Fibroblast of villous mesenchyme (primary cell): ENCODE measurements at places on chromosomes 5 and 9. TPM values are rescaled to one million over a fixed set of nuclear protein-coding genes. Genes with fewer than 3 reads are reported as not detected.

Gene CDH9
- total RNA-seq: not detected in 2 replicates

Gene PAEP
- total RNA-seq: not detected in 2 replicates

Gene MVB12B
- 3.5 and 4.8 TPM in 2 replicates for total RNA-seq

Gene MZB1
- under 0.01 and 0.43 TPM in 2 replicates for total RNA-seq

Gene TCERG1
- 56.7 and 71.7 TPM in 2 replicates for total RNA-seq

Gene TXNDC8
- not detected in 2 replicates for total RNA-seq

Gene CKMT2
- 0.43 and 0.97 TPM in 2 replicates for total RNA-seq

Gene PLPP7
- 8.2 and 10.0 TPM in 2 replicates for total RNA-seq

Gene TMEM252
- not detected in 2 replicates for total RNA-seq

Gene PGM5
- total RNA-seq: 2.6 and 5.8 TPM in 2 replicates

Gene LECT2
- not detected in 2 replicates for total RNA-seq

Gene FOXD4
- under 0.01 and 0.43 TPM in 2 replicates for total RNA-seq

Gene MTAP
- total RNA-seq: 26.4 and 36.7 TPM in 2 replicates

Gene PKD2L2
- not detected in 2 replicates for total RNA-seq

Gene ISCA1
- 21.6 and 45.3 TPM in 2 replicates for total RNA-seq

Gene LHX3
- total RNA-seq: not detected in 2 replicates

Gene ZNF608
- total RNA-seq: 2.6 and 8.4 TPM in 2 replicates

Gene CD180
- total RNA-seq: not detected in 2 replicates

Gene SPARC
- 1,969 and 2,230 TPM in 2 replicates for total RNA-seq

GRCh38 chr5:96868603-96869371, 7.5 kb upstream of the ERAP2 start:
- peak; percentile 76 for DNase-seq

- DNase-seq: no peak
Measured at GRCh38 chr5:33507426-33507825, 66.7 kb downstream of the TARS1 start.

GRCh38 chr5:34669931-34670516, 13.9 kb downstream of the RAI14 start:
- DNase-seq: no peak

- DNase-seq: peak; percentile 68
Measured at GRCh38 chr9:124284940-124285441, 27.2 kb downstream of the NEK6 start.

GRCh38 chr5:109945097-109945678, 255.5 kb downstream of the MAN2A1 start:
- no peak for DNase-seq

- DNase-seq: peak; percentile 90
Measured at GRCh38 chr5:110738812-110739651, at the start of gene SLC25A46. Gene SLC25A46 (plus strand): TSS chr5:110739007. CDS start chr5:110739120, 113 bp downstream.

DNA sequence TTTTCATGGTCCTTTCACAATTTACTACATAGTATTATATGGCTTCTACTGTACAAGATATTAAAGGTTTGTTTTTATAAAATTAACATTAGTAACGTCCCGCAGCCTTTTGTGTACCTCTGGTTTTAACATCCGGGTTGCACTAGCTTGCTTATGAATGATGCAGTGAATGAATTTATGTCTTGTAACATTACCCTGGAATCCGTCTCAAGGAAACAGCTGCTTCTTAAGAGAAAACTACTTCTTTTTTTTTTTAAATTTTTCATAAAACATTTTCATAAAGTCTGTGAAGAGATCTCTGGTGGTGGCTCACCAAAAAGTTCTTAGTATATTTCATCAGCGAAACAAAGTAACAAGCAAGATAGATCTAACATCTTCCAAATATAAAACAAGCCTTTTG, 23.6 kb downstream of the MARCHF3 start:
- DNase-seq: no peak

GRCh38 chr9:131899296-131900228, 159.7 kb upstream of the RAPGEF1 start:
- no peak for DNase-seq

- peak; percentile 78 for DNase-seq
Measured at GRCh38 chr5:36944607-36945225, 68.1 kb downstream of the NIPBL start.

DNA sequence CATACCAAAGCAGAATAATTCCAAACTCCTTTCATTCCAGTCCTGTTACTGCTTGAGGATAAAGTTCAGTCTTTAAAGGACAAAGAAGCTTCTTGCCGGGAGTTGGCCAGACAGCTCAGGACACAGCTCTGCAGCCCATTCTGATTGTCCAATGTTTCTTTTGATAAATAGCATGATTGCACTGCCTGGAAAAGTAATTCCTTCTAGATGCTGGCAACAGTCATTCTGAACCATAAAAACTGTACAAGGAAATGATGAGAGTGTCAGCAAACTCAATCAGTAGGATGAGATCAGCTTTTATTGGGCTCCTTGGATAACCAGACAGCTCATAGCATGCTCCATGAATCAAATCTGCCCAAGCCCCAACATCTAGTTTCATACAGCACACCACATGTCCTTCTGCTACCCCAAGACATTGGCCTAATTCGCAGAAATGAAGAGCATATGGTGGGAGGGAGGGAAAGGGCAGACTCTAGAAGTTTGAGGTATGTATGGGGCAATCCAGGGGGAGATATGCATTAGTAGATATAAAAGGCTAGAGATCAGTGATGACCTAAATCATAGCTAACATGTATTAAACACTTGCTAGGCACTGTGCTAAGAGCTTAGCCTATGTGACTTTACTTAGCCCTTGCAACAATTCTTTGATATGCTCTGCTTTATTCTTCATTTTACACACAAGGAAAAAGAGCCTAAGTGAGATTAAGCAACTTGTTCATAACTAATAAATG, 219.9 kb upstream of the NREP start:
- DNase-seq: no peak

DNA sequence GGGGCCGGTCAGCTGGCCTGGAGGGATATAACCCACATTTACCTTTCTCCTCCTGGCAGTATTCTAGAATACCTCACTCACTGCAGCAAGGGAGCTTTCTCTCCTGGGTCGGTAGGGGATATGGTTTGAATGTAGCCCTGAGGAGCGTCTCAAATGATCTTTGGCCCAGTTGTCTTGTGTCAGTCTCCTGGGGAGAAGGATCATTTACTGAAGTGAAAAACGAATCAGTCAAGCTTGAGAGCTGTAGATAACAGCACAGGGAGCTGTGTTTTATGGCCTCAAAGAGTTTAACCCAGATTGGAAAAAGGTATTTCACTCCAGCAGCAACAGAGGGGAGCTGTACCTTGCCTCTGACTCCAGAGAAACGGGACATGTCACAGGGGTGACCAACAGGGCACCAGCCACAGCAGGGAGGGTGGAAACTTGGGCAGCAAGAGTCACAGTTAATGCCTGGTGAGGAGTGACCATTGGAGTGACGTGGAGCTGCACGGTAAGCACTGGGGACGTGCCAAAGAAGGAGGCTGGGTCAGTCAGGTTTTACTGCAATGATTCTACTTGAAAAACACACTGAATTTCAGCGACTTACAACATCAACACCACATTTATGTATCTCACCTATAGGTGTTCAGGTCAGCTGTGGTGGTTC, 29.8 kb upstream of the ZFR start:
- no peak for DNase-seq

- no peak for DNase-seq
Measured at GRCh38 chr5:135158982-135159381, 125.0 kb upstream of the PITX1 start.

GRCh38 chr5:159582756-159583541, 252.7 kb upstream of the IL12B start:
- no peak for DNase-seq

- no peak for DNase-seq
Measured at GRCh38 chr5:137399911-137400310, 99.2 kb downstream of the SPOCK1 start.

- peak; percentile 76 for DNase-seq
Measured at GRCh38 chr9:3884736-3885135, 358.9 kb upstream of the RFX3 start.

- peak; percentile 6 for DNase-seq
Measured at GRCh38 chr5:125890511-125890931, 532.7 kb upstream of the GRAMD2B start.

DNA sequence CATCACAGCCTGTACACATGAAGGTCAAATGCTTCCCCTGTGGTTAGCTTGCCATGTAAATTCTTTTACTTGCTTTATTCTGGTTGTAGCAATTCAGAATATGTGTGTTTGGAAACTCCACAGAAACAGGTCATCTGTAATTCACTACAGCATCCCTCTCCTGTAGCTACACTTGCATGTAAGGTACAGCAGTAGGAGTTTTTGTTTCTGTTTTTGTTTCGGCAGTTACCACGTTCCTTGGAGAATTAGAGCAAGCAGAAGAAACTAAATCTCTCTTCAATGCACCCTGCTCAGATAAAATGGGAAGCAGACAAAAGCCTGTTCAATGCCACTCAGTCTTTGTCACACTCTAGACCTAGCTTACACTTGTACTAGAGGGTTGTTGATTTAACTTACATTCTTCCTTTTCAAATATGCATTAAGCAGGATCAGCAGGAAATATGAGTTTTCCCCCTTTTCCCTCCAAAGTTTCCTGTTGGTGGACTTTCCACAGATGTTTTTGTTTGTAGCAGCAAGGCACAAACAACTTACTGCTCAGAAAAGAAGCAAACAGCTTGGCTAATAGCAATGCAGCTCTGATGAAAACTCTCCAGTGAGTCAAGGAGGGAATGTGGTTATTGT, 80.9 kb downstream of the YIPF5 start:
- no peak for DNase-seq

DNA sequence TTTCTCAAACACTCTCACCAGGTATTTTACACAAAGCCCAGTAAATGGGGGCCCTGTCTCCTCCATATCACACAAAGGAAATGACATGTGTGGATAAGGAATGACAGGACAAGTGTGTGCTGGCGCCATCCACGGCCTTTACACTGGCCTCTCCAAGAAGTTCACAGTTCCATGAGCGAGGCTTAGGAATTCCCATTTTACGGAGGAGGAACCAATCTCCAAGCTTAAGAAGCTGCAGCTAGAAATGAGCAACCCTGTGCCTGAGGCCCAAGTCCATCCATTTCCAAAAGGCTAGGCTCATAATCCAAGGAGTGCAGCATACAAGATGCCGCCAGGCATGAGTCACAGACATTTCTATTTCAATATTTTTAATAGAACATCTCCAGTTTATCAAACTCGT, 203.4 kb downstream of the AUH start:
- no peak for DNase-seq

GRCh38 chr9:74672237-74672636, 175.1 kb downstream of the RORB start:
- DNase-seq: no peak

- DNase-seq: no peak
Measured at GRCh38 chr5:174777583-174777982, 53.2 kb downstream of the MSX2 start.

DNA sequence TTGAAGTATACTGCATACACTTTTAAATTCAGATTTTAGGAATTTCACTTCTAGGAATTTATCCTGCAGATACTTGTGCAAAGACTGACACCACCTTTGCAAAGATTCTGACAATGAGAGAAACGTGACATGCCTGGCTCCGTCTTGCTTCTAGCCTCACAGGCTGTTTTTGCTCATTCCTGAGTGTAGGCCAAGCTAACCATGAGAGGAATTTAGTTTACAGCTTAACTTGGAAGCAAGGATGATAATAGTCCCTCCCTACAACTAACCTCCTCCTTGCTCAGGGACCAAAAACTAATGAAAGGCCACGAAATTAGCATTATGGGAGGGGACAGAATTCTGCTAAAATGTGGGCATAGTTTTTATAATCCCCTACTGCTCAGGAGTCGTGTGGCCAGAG, 31.1 kb downstream of the C5orf22 start:
- peak; percentile 6 for DNase-seq

GRCh38 chr5:17799521-17799920, 165.3 kb downstream of the TAF11L14 start:
- DNase-seq: no peak

GRCh38 chr5:148747536-148747906, 78.9 kb upstream of the ADRB2 start:
- no peak for DNase-seq

- DNase-seq: no peak
Measured at GRCh38 chr5:142801495-142801871, 31.3 kb downstream of the ARHGAP26 start.

DNA sequence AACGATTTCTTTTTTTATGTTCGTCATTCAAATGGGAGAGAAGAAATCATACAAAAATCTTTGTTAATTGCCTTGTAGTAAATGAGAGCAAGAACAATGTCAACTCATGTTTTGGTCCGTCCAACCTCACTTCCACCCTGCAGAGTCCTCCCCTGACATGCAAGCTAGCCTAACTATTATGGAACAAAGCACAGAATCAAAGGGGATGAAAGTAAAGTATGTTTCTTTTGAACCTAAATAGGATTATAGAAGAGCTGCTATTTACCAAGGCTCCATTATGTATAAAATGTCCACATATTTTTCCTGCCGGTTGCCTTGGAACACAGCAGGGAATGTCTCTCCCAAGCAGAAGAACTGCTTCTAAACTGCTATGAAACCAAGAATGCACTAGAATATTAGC, 161.1 kb downstream of the MRPS30 start:
- DNase-seq: no peak

DNA sequence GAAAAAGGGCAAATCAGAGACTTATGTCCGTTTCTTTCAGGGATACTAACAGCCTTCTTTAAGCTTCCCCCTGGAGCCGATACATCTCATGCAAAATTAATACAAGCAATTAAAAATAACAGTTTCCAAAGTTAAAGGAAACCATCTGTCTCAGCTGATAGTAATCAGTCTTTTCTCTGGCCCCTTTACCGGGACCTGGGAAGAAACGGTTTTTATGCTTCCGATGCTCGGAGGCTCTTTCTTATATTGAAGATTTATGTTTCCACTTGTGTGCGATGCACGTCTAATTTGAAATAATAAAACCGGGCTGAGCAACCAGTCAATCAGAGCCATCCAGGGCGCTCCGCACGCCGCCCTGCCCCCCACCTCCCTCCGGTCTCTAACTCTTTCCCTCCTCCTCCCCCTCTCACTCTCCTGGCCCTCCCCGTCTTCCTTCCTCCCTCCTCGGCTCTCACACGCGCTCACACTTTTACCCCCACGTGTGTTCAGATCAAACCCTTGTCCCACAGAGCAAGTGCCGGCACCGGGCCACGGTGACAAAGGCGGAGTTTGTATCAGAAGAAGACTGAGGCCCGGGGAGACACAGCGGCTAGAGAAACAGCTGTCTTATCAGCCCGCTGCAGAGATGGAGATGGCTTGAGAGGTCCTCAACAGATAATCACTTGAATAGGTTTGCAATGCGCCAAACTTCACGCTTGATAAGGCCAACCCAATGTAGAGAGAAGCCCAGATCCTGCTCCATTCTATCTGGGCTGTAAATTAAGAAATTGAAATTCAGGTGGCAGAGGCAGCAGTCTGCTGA, 5.1 kb upstream of the ELAVL2 start:
- DNase-seq: no peak
